ENCODE measurements at places on chromosomes 1 and 21.

DNA sequence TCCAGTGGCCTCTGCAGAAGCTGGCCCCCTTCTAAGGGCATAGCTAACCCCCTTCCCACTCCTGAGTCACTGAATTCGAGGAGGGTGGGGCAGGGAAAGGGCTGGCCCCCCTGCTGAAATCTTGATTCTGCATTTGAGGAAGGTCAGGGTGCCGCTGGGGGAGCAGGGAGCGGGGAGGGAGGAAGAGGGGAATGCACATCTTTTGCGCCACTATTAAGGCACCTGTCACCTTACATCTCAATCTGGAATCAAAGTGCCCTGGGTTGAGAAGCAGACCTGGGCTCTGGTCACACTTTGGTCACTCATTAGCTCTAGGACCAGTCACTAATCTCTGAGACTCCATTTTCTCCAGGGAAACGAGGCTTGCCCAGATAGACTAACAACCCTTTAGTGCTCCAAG, 62.0 kb downstream of the TOR1AIP2 start:
- DNase-seq, result no peak

DNA sequence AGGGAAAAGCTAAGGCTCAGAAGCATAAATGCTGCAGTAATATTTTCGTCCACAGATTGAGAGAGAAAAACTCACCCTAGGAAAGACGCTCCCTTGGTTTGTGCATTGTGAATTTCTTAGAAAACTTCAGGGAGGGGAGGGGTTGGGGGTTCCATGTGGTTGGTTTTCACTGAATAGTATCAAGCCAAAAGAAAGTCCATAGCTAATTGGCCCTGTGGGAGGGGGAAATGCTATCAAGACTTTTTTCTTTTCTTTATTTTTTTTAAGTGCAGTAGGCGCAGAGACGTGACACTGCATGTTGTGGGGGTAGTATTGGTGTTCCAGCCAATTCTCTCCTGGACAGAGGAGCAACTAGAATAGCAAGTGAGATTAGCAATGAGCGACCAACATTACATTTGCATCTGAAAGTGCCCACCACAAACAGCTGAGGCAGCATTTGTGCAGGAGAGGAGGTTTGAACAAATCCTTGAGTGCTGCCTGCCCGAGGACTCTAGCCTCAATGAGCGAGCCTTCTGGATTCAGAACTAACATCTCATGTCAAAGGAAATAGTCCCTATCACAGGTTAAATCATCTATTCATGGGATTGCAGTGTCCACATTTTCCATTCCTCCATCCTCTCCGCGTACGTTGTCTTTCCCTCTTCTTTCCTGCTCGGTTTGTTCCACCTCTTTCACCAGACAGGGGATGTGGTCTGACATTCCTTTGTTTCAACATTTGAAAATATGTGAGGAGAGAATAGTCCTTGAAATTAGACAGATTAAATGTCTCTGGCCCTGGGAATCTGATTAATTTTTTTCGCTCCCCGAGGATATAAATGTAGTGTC, 118.0 kb upstream of the MARK1 start:
- DNase-seq, result no peak

DNA sequence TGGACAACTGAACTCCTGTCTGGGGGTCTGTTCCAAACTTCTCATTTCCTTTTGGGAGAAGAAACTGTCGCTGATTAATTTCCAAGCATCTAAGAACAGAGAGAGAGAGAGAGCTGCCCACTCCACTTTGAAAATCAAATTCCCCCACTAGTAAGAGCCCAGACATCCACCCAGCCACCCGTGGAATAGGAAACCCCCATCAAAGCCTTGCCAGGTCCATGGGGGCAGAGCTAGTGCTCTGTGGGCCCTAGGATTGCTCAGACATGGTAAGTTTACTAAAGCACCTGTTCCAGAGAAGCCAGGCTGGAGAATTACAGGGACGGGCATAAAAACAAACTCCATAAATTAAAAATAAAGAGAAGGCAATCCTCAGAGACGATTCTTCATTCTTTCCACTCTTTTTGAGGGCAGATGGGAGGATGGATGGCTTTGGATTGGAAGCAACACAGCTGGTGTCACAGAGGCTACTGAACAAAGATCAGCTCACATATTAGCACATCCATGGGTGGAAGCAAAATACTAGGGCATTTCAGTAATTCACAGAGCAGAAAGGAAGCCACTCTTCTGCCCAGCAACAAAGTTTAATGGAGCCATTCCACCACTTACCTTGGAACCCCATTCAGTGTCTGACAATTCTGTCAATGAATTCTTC, 103.9 kb downstream of the COLGALT2 start:
- no peak for DNase-seq

DNA sequence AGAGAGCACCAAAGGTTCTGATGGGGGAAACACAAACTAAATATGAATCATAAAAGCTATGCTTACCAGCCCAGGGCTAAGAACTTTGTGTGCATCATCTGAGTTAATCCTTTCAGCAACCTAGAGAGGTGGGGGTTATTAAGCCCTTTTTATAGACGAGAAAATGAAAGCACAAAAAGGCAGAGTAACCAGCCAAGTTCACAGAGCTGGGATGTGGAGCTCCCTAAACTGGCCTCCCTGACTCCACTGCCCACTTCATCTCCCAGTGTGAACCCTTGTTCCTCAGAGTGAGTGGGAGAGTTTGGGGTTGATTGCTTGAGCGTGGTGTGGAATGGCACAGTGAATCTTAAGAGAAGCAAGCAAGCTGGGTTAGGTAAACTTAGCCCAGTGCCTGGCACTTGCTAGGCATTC, 10.8 kb upstream of the BCAR3 start:
- DNase-seq, result no peak

DNA sequence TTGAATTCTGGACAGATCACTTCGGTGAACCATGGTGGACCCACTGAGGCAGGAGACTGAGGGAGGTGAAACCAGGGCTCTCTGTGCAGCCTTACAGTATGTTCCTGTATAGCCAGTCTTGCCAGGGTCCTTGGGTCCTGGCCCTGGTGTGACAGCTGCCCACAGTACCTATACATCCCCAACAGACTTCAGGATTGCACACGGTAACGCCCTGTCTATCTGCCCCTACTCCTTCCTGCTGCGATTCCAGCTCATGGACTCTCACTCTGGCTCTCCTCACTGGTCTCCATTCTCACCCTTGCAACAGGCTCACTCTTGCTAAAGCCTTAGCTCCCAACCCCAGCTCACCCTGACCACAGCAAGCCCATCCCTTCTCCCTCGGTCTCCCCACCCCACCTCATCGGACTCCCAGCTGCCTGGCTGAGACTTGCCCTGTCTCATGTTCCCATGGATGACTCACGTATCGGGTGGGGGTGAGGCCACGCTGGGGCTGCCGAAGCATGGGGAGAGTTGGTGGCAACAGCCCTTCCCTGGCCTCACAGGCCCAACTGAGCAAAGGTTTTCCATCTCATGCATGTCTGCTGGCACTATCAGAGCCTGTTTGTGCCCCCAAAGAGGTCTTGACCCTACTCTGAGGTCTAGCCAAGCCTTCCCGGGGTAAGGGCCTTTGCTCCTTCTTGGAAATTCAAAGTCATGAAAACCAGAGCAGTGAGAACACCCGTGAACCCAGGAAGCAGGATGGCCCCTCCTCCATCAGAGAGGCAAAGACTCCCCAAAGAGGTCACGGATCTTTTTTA, 7.1 kb downstream of the PHLDA3 start:
- no peak for DNase-seq

GRCh38 chr21:22871692-22872091, 1873.5 kb downstream of the NCAM2 start:
- DNase-seq, result no peak

DNA sequence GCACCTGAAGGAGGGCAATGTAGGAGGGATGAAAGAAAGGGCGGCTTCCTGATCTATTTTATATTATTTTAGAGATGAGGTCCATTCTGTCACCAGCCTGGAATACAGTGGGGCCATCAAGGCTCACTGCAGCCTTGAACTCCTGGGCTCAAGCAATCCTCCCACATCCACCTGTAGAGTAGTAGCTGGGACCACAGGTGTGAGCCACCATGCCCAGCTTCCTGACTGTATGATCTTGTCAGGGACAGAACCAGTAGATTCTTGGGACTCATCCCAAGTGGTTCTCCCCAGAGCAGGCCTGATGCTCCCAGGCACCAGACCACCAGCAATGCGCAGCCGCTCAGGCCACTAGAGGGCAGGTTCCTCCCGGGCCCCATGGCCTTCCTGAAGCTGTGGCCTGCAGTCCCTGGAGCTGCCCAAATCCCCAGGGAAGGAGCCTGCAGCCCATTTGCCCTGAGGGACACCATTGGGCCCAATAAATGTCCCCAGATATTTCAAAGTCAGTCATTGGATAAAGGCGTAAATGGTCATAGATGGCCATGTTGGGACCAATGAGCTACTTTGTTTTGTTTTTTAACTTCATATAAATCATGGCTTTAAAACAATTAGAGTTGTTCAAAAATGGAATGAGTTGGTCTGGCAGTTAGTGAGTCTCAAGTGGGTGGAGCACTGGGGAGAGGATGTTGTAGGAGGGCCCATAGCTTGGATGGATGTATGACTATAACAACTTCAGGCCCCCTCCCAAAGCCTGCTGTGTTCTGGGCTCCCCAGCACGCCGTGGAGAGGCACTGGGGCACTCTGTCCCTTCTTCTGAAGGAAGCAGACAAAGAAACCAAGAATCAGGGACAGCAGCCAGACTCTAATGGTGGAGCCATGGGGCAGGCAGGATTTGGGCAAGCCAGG, 44.7 kb upstream of the GOLT1A start:
- peak; percentile 6 for DNase-seq

GRCh38 chr1:201400212-201400851, 1.2 kb upstream of the LAD1 start:
- no peak for DNase-seq

GRCh38 chr1:220226752-220227151, 45.5 kb downstream of the RAB3GAP2 start:
- DNase-seq, result no peak

DNA sequence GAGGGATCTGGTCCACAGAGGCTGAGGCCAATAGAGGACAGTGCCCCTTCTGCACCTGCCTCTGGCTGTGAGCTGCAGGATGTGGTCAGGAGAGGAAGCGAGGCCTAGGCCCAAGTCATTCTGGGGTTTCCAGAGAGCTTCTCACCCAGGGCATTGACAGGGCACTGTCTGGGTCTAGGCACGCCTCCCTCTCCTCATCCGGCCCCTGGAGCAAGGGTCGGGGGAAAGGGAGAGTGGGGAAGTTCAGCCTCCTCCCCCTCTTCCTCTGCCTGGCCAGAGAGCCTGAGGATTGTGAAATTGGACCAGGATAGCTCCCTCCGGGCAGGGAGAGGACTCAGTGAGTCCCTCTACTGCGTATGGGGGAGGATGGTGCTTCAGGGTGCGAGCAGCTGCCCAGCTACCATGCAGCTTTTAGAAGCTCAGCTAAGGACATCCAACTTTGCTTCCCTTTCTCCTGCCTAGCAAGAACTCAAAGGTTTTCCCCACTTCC, 6.3 kb upstream of the INAVA start:
- DNase-seq, result peak; percentile 75

DNA sequence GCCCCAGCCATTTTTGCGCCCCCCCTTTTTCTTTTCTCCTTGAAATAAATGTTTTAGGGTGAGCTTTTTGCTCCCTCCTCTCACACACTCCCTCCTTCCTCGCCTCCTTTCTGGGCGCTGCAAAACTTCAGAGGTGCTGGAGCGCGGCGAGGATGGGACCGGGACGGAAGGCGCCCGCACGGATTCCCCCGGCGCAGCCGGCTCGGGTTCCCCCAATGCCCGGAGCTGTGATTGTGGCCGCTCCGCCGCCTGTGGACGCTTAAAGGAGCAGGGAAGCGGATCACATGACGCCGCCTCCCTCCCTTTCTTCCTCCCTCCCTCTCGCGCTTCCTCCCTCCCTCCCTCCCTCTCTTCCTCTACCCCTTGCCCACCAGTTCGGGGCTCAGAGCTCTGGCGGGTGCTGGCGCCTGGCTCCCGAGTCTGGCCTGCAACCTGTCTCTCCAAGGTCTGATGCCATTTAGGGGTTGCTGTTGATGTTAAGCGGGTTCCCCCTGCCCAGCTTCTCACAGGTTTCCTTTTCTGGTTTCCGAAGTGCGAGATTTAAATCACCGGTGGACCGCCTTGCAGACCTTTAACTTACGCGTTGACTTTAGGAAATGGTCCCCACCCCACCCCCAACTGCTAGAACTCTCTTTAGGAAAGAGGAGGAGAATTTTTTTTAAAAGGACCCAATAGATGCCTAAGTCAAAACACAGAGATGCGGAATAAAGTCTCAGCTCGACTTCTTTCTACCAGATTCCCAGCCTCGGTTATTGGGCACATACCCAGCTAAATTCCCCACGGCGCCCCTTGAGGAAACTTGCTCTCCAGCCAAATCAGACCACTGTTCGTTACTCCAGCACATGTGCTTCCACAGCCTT, at the start of gene WLS:
TSS of gene WLS (minus strand) at position 235 of the 860 bp plus-strand sequence. CDS start at position 11, 224 bp downstream.
- no peak for DNase-seq

- DNase-seq, result no peak
Observed at GRCh38 chr1:30388386-30388785, 335.0 kb downstream of the MATN1 start.

DNA sequence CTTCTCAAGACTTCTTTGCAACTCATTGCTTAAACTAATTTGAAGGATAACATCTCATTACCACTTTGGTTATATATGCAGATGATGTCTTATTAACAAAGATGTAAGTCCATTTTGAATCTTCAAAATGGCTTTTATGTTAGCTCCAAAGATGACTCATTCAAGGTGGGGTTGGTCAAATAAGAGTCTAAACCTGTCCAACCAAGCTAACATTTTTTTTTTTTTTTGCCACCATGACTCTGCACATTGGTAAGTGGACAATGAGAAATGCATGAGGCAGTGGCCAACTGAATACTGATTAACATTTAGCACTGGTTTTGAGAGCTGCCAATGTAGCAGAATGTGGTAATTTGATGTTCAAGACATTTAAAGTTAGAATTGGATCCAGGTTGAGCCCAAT, 278 bp upstream of the KRTAP27-1 start:
- DNase-seq, result no peak

DNA sequence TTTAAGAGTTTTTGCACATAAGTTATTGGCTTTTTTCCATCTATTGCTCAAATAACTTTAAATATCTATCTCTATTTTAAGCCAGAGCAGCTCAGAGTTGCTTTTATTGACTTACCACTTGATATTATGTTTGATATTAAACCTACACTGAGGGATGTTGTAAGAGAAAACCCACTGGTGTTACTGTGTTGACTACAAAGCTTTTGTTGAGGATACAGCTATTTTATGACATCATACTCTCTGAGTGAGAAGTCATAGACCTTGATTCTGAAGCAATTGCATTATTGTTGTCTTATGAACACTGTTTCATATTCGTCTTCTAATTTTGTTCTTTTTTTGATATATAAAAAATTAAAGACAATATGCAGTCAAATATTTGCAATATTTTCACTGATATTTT, 560.4 kb downstream of the PTBP2 start:
- DNase-seq, result no peak

GRCh38 chr21:45059121-45059520, 15.3 kb upstream of the ADARB1 start:
- no peak for DNase-seq

DNA sequence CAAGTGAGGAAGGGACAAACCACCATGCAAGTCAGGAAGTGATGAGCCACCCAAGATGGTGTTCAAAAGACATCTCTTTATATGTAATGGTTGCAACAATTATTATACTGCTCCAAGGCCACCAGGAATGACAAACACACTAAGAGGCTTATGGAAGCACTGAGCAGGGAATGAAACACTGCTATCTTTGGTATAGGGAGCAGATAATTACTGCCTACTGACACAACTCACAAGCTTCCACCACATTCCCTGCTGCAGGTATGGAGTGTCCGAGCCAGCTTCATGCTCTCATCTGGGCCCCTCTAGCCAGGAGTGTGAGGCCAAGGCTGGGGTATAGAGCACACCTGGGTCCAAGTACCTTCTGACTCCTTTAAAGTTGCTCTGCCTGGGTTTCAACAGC, 371.4 kb downstream of the HHAT start:
- DNase-seq, result no peak
